ENCODE measurements at places on chromosomes 1 and 21.

DNA sequence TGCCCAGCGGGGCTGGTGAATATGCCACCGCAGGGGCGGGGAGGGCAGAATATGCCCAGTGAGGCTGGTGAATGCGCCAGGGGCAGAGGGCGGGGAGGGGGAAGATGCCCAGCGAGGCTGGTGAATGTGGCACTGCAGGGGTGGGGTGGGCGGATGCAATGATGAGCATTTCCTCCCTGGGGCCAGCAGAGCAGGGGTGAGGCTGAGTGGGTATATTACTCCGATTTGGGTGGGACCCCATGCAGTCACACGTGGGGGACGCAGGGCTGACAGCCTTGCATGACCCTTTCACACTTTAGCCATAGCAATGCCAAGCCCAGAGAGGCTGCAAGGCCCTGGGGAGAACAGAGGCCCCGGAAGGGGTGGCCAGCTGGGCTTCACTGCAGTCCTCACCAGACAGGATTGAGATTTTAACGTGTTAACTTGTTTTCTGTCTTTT lies 9.3 kb upstream of the SLX9 start:
- DNase-seq = no peak

GRCh38 chr1:244157731-244158438 lies 106.8 kb downstream of the ZBTB18 start:
- DNase-seq = no peak

- no peak for DNase-seq
Measured at GRCh38 chr1:9161342-9161741, 32.4 kb upstream of the GPR157 start.

- DNase-seq = no peak
Measured at GRCh38 chr1:173448945-173449344, 28.2 kb upstream of the PRDX6 start.

GRCh38 chr1:91651661-91652071 lies 151.0 kb downstream of the CDC7 start:
- no peak for DNase-seq

GRCh38 chr21:39669976-39670661 lies 57.4 kb downstream of the B3GALT5 start:
- DNase-seq = no peak

GRCh38 chr1:47547753-47548573 lies 110.1 kb downstream of the FOXD2 start:
- no peak for DNase-seq

GRCh38 chr21:42862774-42863503 lies 16.4 kb downstream of the WDR4 start:
- DNase-seq = no peak

DNA sequence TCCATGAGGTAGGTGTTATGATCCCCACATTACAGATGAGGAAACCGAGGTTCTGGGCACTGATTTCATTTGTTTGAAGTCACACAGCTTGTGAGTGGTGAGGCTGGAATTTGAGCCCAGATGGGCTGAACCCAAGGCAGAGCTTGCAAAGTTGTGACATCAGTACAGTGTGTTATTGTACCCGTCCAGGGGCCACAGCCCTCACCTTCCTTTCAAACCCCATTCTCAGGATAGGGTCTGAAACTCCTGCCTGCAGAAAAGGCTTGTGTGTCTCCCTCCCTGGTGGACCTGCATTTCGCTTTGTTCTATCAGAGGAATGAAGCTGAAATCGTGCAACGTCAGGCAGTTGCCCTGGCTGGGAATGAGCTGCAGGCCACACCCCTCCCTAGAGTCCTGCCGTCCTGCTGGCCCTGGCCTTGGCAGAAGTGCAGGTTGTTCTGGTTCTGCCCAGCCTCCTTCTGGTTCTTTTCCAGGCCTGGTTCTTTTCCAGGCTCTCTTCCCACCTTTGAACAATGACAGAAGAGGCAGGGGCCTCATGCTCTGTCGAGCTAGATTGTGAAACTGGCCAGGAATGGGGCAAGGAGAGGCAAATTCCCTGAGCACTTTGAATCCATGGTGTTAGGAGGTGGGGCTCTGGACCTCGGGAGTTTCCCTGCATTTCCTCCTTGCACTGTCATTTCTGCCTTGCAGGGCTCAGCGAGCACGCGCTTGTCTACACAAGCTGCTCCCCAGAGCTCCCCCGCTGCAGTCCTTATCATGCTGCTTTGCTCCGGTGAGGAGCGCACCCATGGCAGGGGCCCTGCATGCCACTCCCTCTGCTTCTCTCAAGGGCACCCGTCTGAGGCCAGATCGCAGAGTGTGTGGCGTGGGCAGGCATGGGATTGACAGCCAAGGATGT lies 8.2 kb upstream of the MYOM3 start:
- no peak for DNase-seq

DNA sequence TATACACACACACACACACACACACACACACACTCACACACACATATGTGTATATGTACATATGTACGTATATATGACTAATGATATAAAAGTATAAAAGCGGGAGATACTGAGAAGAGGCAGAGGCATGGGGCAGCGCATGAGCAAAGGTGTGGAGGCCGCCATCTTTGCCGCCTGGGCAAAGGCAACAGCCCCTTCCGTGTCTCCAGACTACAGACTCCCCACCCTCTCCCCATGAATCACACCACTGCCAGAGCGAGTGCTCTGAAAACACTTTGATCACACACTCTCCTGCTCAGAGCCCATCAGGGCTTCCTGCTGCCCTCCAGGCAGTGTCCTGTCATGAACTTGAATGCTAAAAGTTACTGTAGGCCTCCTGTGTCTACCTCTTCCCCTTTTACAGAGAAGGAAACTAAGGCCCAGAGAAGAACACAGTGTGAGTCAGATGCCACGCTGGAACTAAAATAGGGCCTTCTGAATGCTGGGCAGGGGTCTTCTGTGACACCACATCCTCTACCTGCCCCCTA lies 54.7 kb upstream of the SSBP3 start:
- DNase-seq = no peak

GRCh38 chr1:31669786-31670592 lies 25.3 kb upstream of the PEF1 start:
- no peak for DNase-seq

- peak; percentile 56 for DNase-seq
Measured at GRCh38 chr1:159132271-159132881, 39.0 kb upstream of the CADM3 start.

DNA sequence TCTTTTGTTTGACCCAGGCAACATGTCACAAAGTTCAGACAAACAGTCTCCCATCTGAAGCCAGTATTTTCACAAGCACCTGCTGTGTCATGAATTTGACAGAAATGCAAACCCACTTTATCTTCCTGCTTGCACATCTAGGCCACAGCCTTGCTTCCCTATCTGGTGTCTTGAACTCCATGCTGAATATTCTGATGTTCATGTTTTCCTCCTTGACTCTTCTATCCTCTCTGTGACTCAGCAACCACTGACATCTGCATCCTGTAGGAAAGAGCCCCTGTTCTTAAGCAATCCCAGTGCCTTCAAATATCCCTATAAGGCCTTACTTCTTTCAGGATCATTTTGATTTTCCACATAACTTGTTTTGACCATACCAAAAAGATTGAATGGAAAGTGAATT lies 6.5 kb downstream of the CD55 start:
- no peak for DNase-seq

DNA sequence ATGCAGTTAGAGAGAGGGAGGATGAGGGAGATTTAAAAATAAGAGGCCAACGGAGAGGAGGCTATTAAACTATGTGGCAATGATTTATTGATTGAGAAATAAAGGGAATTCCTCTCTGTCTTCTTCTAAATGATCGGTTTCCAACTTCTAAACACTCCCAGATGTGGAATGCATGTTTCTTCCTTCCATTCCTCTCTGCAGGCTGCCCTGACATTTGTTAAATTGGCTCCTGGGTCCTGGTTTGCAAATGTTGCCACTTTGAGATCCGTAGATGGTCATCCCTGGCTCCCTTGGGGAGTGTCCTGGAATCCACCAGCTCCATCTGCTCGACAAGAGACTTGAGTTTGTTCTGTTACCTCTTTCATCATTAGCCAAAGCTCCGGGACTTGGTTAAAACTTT lies 10.3 kb upstream of the C1orf198 start:
- no peak for DNase-seq

DNA sequence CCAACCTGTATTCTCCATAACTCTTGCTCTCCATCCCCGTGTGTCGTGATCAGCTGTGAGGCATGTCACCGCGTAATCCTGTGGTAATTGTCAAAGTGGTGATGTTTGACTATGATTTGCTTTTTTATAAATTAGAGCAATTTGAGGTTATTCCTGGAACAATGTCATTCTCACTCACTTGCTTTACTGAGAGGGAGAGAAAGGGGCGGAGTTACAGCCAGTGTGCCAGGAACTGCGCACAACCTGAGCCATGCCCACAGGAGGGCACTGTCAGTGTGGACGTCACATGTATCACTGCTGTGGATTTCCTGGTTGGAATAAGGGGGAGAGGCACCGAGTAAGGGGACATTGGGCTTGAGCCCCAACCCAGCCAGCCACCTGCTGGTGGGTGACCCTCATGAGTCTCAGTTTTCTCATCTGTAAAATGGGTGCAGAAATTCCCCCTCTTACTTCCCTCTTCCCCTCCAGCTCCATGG lies 6.9 kb downstream of the ADGRB2 start:
- no peak for DNase-seq

DNA sequence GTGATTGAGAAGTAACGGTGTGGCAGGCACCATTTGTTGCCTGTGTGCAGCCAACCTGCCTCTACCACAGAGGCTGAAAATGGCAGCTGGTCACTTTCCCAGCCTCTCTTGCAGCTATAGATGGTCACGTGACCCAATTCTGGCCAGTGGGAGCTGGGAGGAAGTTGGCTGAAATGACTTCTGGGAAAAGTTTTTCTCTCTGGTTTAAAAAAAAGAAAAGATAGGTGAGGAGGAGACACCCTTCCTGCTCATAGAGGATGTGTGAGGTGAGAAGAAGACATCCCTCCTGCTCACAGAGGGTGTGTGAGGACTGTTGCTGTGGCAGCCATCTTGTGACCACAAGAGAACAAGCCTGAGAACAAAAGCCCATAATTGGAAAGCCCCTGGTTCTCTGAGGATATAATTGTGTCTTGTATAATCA lies 122.8 kb downstream of the SYF2 start:
- no peak for DNase-seq

GRCh38 chr1:25796811-25797458 lies 3.1 kb upstream of the SELENON start:
- DNase-seq = peak; percentile 82
